Osteocyte (in vitro differentiated cells): ENCODE measurements at places on chromosomes 4 and X.
A peak's percentile ranks its signal among the peaks of the same experiment; 100 is the strongest.

DNA sequence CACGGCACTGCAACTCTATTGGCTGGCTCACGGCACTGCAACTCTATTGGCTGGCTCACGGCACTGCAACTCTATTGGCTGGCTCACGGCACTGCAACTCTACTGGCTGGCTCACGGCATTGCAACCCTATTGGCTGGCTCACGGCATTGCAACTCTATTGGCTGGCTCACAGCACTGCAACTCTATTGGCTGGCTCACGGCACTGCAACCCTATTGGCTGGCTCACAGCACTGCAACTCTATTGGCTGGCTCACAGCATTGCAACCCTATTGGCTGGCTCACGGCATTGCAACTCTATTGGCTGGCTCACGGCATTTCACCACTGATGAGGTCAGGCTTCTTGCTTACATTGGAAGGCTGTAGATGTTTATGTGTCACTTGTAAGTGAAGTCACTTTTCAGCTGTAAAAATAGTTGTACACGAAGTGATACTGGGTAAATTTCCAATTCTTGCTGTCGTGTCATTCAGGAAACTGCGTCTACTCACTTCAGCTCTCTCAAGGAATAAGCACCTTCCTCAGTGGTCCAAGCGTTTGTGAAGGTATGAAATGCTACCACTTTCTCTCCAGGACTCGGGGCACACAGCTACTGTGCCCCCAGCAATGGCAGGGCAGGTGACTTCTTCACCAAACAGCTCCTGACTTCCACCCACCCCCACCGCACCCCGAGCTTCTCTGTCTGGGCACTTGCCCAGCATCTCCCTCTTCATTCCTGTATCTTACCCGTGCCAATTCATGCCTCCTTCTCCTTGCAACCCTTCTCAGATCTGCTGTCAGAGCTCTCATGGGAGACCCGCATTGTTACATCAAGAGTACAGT is 141.3 kb downstream of the AFAP1 start:
- DNase-seq, result no peak

DNA sequence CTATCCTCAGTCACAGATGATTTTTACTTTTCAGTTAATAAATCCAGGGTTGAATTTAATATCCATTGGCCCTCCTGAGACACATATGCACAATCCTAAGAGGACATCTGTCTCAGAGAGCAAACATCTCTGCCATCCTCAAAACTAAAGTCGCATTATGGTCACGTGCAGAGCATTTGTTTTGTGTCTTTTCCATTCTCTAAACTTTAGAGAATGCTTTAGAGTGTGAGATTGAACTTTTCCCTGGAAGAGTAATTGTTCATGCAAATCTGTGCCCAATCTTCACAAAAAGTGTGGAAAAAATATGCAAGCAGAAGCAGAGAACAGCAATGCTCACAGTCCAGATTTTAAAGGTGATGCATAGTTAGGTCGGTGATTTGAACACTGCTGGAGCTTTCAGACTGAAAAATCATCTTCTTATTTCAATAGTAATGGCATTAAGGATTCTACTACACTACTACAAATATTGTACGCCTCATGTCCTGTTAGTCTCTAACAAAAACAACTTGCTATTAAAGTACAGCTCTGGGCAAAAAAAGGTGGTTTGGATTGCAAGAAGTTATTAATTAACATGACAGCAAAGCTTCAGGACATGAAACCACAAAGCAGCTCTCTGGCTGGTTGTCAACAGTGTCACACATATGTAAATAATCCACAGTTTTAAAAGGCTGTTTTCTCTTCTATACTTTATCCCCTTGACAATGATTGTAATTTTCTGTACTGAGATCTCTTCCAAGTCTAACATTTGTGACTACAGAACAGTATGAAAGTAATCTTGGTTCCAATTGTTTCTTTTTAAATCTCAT is 19.9 kb downstream of the DCHS2 start:
- DNase-seq, result no peak

GRCh38 chr4:110132816-110133719 is 65.3 kb downstream of the ELOVL6 start:
- no peak for DNase-seq

DNA sequence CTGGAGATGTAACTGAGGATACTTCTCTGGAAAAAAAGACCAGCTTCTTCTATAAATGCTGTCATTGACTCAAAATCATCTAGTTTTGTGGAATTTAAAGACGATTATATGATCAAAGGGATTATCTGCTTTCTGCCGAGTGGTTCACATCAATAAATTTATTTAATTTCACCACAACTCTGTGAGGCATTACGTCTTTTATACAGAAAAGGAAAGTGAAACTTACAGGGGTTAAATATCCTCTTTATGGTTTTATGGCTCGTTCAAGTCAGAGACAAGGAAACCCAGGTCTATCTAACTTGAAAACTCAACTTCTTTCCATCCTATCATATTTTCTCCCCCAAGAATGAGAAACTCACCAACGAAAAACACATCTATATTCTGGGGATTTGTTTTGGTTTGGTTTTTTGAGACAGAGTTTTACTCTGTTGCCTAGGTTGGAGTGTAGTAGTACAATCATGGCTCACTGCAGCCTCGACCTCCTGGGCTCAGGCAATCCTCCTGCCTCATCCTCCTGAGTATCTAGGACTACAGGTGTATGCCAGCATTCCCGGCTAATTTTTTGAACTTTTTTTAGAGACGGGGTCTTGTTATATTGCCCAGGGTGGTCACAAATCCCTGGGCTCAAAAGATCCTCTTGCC is 377.9 kb upstream of the EMCN start:
- no peak for DNase-seq

- DNase-seq, result no peak
Observed at GRCh38 chr4:176778491-176778890, 14.2 kb downstream of the VEGFC start.

- no peak for DNase-seq
Observed at GRCh38 chr4:105594099-105595010, 41.9 kb downstream of the ARHGEF38 start.

- DNase-seq, result no peak
Observed at GRCh38 chr4:1890979-1891570, 19.9 kb downstream of the NSD2 start.

DNA sequence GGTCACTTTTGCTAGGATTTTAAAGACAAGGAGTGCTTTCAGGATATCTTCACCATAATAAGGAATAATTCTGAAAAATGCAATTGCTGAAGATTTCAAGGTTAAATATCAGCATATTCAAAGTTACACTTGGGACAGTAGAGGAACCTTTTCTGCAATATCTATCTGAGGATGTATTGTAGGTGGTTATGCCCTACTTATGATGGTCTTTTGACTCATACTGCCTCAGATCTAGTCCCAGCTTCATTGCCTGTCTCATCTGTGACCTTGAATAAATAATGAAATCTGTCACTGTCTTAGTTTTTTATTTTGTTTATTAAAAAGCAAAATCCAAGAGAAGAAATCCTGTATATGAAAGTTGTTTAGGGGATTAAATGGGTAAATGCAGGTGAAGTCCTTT is 2.9 kb downstream of the BANK1 start:
- no peak for DNase-seq

DNA sequence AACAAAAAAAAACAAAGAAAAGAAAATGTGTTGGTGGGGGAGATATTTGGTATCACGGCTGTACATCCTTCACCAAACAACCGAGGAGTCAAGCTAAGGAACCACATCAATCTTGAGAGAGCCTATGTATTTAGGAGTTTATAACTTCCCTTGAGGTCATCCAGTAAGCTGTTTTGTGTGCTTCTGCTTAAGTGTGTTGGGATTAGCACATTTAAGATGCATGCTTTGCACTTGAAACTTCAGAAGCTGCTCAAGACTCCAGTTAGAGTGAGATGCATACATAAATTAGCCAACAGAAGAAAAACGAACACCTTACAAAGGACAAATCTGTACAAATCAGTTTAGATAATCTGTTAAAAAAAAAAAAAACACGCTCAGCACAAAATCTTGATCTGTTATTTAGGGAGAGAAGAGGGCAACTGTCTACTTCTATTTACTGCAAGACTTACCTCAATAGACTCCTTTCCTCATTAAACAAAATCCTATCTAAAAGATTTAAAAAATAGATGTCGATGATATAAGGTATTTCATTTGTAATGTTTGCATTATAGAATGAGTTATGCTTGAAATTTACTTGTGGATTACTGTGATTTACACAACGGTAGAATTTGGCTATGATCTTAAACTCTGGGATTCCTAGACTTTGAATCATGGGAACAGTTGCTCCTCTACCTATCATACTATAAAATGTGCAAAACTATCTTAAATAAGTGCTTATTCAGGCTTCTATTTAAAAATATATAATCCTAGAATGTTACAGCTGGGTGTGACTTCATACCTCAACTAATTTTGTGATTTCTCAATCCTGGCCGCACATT is 53.8 kb upstream of the NAP1L5 start:
- no peak for DNase-seq

- DNase-seq, result no peak
Observed at GRCh38 chrX:106906361-106906760, 3.2 kb upstream of the RIPPLY1 start.

DNA sequence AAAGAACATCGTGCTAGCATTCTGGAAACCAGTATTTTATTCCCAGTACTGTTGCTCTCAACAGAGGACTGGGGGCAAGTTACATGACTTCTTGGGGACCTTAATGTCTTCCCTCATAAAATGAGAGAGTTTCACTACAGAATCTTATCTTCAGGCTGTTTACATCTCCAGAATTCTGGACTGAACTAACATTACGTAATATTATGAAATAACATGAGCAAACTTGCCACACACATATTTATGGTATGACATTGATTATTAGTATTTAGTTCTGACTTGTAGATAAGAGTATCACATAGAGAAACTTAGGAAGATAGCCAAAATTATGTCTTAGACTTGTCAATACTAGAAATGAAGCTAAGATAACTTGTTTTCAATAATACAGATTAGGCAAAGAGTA is 68.0 kb downstream of the NFKB1 start:
- DNase-seq, result no peak

DNA sequence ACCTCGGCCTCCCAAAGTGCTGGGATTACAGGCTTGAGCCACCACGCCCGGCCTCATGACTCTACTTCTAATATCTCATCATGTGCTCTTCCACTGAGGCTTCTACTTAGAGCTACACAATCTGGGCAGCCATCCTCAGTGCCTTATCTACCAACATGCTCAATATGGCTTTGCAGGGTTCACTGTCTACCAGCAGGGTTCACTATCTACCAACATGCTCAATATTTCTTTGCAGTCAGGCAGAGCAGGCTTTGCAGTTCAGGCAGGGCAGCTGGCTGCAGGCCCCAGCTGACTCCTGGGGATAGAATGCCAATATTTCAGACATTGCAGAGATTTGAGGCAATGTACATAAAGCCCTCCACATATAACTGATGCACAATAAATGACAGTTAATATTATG is 47.5 kb downstream of the PKD2 start:
- no peak for DNase-seq

DNA sequence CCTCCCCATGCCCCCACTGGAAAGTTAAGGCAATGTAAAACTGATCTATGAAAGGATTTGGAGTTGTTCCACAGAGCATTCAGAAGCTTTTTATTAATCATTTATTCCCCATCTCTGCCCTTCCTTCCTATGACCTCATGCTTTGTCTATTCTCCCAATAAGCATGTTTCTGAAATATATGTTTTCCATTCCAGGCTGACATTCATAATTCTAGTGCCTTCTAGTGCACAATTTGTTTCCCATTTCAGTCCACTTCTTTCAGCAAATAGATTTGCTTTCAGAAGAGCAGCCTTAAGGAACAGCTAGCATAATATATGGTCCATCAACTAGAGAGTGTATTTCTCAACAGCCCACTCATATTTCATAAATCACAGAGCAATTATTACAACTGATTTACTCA is 77.1 kb upstream of the ATXN3L start:
- no peak for DNase-seq

- DNase-seq, result no peak
Observed at GRCh38 chr4:186702940-186703339, 20.7 kb downstream of the FAT1 start.

DNA sequence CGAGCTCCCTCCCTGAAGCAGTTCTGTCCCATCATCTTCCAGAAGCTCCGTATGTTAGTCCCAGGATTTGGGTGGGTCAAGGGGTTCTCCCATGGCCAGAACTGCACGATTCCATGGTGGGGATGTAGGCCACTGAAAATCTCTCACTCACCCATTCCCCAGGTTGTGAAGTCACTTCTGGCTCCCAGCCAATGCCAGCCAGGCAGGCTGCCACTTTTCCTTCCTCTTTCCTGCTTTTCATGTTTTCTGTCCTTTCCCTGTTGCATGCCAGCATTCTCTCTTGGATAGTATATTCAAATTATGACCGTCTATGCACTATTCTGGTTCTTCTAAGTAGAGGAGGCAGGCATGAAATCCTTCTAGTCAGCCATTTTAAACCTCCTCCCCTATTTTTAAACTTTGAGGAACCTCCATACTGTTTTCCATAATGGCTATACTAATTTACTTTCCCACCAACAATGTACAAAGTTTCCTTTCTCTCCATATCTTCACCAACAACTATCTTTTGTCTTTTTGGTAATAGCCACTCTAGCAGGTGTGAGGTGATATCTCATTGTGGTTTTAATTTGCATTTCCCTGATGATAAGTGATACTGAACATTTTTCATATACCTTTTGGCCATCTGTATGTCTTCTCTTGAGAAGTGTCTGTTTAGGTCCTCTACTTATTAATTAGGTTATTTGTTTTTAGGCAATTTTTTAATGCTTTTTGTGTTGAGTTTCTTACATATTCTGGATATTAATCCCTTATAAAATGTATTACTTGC is 182.1 kb upstream of the TET2 start:
- no peak for DNase-seq

DNA sequence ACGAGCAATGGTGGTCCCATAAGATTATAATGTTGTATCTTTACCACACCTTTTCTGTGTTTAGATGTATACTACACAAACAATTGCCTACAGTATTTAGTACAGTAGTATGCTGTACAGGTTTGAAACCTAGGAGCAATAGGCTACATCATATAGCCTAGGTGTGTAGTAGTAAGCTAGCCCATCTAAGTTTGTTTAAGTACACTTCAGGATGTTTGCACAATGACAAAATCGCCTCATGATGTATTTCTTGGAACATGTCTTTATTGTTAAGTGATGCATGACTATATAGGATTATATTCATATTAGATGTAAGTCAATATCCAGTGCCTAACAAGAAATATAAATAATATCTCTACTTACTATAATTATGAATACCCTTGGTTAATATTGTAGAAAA is 104.6 kb downstream of the SLC10A6 start:
- no peak for DNase-seq

DNA sequence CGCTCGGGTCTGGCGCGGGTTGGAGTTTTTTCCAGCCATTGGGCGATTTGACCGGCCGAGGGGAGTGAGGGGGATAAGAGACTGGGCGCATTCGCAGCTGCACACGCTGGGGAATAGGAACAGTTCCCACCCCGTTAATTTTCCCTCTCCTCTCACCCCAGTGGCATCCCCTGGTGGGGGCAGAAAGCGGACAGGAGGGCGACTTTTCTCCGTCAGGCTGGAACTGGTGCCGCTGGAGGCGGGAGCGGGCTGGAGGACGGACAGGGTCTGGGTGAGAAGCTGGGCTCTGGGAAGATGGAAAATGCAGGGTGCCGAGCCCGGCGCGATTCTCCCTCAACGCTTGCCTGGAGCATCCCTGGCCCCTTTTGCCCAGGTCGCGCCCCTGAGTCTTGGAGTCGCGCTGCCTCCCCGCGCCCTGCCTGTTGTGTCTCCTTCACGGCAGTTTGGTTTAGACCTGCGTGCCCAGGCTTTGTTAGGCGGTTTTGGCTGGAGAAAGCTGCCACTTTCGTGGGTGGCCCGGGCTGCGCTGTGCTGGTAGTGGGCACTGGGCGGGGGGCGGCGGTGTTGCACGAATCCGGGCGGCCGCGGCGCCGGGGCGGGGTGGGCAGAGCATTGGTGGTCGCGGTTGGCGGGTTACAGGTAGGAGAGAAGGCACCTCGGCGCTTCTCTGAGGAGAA is 2.0 kb downstream of the ADGRL3 start:
- DNase-seq, result peak; percentile 84
